ENCODE measurements at places on chromosomes 6 and 20.

DNA sequence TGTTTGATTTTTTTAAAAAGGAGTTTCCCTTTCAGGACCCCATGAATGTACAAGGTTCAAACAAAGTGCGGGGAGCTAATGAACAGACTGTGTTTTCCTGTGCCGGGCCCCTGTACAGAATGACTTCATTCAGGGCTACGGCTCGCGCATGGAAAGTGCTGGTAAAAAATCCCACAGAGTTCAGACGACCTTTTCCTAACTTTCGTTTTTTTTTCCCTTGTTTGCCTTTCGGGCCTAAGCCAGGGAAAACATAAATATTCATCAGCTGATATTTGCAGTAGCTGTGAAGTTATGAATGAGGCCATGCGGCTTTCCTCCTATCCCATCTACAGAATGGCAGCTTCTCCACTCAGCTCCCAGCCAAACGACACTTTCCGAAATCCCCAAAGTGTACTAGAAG lies 74.0 kb downstream of the HAO1 start:
- DNase-seq, result no peak

- DNase-seq, result peak; percentile 37
Observed at GRCh38 chr6:80143419-80143937, 37.0 kb downstream of the BCKDHB start.

GRCh38 chr6:33719326-33719987 lies 8.0 kb upstream of the UQCC2 start:
- no peak for DNase-seq

DNA sequence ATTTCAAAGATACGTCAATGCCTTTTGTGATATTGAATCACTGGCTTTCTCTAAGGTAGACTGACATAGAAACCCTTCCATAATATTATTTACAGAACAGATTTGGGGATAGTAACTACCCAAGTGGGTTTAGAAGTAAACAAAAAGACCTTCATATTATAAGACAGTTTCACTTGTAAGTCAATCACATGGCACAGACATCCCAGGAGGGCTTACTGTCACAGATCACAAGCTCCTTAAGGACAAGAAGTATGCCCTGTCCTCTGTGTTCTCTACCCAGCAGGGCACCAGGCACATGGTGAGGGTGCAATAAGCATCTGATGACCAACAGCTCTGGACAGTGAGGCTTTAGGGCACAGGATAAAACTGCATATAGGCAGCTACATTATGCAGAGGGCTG lies 135.9 kb upstream of the SLC22A16 start:
- DNase-seq, result no peak

DNA sequence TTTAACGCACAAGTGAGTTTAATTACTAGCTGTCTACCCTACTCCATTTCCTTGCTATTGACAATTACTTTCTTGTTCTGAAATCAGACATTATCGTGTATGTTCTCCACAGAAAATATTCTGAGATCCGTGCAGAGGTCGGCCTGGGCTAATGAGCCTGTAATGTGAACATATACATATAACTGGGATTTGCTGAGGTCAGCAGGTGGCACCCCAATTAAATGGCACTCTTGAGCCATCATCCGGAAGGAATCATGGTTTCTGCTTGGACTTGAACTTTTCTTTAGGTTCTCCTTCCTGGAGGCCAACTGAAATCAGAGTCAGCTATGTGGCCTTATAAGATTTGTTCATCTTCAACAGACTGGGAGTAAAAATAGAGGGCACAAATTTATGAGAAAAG lies 3.6 kb downstream of the HLA-DQB1 start:
- DNase-seq, result no peak

DNA sequence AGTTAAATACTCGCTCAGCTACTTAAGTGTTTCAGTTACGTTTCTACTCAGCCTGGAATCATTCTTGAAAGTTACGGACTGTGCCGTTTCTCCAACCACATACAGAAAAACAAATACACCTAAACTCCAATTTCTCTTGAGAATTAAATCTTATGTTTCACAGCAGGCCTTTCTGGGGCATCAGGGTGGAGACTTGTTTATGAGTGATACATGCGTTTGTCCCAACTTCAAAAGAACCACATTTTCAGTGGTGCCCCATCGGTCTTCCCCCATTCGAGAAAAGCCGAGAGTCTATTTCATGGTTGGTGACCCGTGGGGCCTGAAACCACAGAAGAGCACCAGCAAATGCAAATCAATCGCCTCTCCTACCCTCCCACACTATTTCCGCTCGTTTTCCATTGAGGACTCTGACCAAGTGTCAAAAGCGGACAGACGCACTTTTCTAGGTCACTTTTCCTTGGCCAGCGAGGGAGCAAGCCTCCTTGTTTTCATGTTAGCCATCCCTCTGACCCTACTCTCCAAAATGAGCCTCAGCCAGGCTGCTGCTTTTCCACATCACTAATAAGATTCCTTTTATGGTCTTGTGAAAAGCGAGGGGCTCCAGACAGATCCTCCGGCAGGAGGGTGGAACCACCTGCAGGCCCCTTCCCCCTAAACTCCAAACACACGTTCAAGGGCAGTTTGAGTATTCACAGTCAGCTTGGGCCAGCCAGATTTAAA lies 3.1 kb downstream of the JAG1 start:
- no peak for DNase-seq

DNA sequence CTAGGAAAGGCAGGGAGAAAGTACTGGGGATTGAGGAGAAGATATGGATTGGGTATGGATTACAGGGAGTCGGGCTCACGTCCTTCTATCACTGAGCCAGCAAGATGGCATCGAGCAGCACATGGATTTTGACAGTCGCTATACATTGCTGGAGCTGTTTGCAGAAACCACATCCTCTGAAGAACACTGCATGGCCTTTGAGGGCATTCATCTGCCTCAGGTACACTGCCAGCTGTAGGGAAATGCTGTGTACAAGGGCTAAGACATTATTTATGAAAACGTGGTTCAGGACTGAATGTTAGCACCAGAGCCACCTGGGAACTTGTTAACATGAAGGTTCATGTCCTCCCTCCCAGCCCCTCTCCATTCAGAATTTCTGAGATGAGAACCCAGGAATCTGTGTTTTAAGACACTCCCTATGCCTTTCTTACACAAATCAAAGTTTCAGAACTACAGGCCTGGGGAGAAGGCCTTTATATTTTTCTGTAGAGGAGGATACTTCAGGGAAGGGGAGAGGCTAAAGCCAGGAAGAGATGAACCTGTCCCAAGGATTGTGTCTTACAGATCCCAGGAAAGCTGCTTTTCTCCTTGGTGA lies 3.5 kb downstream of the CUL9 start:
- no peak for DNase-seq

DNA sequence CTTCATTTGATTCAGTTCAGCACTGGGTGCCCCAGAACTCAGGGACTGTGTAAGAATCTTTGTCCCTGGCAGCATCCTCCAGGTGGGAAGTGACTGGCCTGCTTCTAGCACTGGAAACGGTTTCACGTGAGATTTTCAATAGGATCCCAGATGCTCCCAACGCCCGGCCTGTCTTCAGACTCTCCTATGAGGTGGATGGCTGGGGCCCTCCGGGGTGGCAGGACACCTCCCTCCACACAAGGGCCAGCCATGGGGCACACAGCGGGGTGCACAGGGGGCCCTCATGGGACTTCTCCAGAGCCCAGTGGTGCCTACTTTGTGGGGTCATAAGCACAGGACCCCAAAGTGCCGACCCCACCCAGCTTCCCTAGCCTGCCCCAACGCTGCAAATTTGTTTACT lies 72.8 kb downstream of the SMOC2 start:
- DNase-seq, result no peak

DNA sequence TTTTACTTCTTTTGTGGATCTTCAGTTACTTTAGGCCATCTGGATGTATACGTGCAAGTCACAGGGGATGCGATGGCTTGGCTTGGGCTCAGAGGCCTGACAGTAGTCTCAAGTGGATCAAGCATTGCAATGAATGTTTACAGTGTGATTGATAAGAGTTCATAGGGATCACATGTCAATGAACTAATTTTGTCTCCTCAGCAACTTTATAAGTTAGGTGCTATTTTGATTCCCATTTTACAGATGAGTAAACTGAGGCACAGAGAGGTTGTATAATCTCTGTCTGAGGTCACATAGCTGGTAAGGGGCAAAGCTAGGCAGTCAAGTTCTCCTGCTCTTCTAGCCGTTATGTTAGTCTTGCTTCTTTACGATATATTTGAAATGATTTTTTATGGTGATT lies 13.5 kb downstream of the MEI4 start:
- DNase-seq, result no peak

DNA sequence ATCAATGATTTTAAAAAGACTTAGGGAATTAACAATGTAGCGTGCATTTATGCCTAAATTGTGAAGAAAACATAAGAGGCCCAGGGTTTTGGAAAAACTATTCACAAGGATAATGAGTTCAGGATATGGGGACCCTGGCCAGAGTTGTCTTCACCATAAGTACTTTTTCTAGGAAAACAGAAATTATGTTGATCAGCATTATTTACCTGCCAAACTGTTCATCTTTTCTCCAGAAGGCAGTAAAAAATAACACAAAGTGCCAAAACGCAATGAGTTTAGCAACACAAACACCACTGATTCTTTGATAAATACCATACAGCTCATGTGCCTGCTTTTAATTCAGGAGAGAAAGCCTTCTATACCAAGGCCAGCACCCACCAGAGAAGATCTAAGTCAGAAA lies 43.1 kb downstream of the SNAP25 start:
- no peak for DNase-seq

GRCh38 chr6:2552526-2553154 lies 198.1 kb downstream of the MYLK4 start:
- DNase-seq, result no peak

DNA sequence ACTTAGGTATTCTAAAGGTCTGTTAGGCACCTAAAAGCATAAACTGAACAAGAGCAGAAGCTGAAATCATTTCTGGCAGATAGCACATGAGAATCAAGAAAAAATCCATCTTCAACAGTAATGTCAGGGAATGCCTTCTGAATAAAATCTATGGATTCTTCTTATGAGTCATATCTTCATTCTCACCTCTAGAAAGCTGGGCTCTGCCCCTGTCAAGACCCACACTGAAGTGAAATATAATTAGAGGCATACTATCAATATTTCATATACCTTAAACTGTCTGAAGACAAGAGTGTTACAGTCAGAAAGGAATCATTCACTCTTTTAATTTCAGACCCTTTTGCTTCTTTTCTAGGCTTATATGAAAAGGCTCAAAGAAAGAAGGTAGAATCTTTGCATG lies 485.8 kb upstream of the PTCHD4 start:
- DNase-seq, result no peak

GRCh38 chr6:133202610-133203343 lies 38.4 kb upstream of the EYA4 start:
- no peak for DNase-seq

DNA sequence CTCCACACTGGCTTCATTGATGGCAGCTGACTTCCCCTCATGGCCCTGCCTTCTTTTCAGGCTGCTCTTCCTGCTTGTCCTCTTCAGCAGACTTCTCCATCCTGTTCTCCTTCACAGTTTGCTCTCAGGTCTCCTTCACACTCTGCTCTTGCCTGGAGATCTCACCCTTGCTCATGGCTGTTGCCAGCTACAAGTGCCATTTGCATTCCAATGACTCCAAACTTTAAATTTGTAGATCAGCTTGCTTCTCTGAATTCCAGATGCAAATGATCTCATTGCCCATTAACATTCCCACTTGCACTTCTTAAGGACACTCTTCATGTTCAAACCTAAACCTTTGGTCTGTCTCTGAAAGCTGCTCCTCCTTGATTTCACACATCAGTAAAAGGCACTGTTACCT lies 343.0 kb downstream of the QKI start:
- no peak for DNase-seq

DNA sequence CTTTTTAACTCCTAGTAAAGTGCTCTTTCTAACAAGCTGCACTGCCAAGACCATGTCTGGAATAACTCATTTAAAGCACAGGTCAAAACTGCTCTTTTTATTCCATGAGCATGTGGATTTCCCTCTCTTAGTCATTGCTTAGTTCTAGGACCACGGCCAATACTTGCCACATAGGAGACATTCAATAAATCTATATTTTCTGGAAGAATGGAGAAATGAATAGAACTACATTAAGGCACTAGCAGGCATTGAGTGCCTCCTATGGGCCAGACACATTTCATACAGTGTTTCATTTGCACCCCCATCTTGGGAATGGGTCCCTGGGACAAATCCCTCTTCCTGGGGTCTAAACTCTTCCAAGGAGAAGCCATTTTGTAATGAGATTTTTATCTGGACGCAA lies 552.8 kb upstream of the CITED2 start:
- no peak for DNase-seq

- peak; percentile 25 for DNase-seq
Observed at GRCh38 chr6:11609324-11610071, 71.9 kb downstream of the TMEM170B start.

DNA sequence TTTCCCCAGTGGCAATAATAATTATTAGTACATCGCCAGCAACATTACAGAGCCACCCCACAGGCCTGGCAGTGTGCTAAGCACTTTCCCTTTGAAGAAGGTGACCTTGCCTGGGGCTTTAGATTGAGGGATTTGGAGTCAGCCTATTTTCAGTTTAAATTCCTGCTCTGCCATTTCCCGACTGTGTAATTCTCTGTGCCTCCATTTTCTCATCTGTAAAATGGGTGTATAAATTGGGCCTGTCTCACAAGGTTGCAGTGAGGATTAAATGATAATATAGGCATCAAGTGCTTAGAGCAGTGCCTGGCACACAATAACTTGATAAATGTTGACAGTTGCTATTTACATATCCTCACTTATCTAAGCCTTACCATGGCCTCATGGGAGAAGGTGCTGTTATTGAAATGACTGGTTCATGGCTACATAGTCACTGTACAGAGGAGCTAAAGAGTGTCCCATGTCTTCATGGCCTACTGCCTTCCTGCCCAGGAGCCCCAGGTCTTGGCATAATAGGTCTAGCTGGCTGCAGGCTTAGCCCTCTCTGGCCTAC lies 5.1 kb upstream of the SCRT2 start:
- DNase-seq, result no peak

DNA sequence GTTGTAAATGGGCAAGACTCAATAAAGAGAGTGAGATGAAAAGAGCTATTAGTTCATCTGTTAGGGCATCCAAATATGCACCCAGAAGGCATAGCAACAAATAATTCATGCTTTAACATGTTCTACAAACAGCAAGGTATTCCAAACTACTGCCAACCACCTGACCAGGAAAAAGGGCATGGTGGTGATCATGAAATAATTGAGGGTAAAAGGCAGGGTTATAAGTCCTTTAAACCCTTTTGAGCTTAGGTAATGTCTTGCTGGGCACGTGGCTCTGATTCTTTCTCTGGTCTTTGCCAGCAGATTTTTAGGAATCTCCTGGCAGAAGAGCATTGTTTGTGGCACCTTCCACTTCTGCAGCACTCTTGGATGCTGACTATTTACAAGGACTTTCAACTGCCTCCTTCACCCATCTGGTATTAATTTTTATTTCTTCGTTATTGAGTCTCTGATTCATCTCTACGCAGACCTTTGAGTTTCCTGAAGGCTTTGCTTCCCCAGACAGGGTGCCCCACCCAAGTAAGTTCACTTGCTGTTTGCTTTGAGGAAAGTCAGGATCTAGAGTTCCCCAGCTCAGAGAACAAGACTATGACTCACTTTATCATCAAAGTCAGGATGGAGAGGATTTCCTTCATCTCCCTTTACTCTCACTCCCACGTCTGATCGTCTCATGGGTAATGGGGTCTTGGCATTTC lies 83.4 kb upstream of the NEDD9 start:
- DNase-seq, result no peak
